T-helper 2 cell (primary cell): ENCODE measurements at places on chromosomes 4 and X.
A peak's percentile ranks its signal among the peaks of the same experiment; 100 is the strongest.

- no peak for DNase-seq
Observed at GRCh38 chrX:78595901-78596502, 63.1 kb downstream of the RTL3 start.

DNA sequence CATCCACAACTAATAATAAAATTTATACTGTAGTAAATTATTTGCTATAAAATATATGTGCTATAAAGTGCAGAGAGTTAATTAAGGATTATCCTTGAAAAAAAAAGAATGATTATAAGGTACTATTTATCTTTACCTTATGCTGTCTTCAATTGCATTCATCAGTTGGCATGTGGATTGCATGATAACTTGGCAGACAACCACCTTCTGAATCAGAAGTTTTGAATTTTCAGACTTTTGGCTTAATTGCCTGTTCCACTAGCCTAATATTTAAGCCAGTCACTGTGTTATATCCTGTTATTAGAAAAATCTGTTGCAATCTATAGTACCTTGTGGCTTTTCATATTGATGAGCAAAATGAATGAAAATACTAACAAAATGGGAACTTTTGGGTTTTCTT, 1040.3 kb upstream of the PCDH10 start:
- no peak for DNase-seq

DNA sequence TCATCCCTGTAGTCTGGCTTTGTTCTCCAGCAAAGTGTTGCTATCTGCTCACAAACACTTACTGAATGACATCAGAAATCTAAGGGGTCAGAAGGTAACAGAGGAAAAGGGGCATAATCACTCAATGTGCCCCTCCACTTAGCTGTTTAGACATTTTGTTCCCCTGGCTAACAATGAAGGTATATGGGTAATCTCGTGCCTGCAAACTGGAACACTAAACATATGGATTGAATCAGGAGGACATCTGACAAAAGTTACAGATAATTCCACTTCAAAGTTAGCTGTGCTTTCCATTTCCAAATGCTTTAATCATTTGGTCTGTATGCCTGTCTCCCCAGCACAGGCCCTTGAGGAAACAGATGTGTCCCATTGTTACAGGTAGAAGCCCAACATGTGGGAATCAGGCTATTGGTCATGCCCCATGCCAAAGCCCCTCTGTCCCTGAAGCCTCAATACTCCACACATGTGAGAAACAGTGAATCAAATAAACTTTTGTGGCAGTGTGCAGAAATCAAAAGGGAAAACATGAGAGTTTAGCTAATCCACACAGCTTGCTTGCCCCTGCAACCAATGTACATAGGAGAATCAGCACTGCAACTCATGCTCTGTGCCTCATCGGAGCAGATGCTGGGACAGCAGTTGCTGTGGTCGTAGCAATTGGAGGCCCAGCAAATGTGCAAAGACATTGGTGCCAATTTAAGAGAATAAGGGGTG, 111.7 kb downstream of the RNF150 start:
- DNase-seq: no peak

DNA sequence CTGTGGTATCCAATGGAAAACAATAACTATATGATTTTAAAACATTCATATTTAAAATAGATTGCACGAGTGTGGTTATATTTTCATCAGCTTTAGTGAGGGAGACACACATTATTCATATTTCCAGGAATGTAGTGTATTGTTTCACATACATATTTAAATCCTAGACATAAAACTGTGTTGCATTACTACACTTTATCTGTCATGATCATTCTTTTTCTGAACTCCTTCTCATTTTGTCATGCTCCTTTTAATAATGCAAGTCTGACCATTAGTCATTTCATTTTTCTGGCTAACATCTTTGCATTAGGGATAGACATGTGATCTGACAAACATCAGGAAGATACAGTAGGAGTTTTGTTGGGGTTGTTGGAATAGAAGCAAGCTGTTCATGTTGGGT, 1382.7 kb downstream of the PCDH7 start:
- no peak for DNase-seq

- no peak for DNase-seq
Observed at GRCh38 chr4:166324321-166324720, 451.3 kb downstream of the TLL1 start.

- DNase-seq: no peak
Observed at GRCh38 chr4:62930884-62931283, 1478.4 kb downstream of the TECRL start.

GRCh38 chr4:128596853-128597252, 212.6 kb upstream of the JADE1 start:
- DNase-seq: no peak

DNA sequence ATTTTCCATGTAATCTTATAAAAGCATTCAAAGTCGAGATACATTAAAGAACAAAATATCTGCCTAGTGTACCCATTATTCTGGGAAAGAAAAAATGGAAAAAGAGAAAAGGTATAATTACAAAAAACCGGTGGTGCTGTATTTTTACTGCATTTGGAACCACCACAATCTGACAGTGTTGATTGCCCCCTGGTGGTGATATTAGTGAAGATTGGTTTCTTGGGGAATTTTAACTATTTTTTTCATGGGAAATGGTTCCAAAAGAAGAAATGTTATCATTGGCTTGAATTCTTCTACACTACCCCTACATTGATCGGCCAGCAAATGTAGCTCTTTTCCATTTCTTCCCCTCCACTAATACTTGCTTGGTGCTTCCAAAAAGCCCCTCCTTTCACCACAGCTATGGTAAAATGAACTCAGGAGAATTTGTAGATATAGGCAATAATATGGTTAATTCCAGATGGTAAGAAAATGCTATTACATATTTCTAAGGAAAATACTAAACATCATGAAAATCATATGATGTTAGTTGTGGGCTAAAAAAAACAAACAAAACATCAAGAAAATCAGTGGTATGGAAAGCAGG, 50.0 kb downstream of the COX18 start:
- DNase-seq: peak; percentile 17

- DNase-seq: no peak
Observed at GRCh38 chr4:75344915-75345314, 169.3 kb downstream of the RCHY1 start.

GRCh38 chr4:173205656-173206055, 37.0 kb downstream of the GALNT7 start:
- no peak for DNase-seq

DNA sequence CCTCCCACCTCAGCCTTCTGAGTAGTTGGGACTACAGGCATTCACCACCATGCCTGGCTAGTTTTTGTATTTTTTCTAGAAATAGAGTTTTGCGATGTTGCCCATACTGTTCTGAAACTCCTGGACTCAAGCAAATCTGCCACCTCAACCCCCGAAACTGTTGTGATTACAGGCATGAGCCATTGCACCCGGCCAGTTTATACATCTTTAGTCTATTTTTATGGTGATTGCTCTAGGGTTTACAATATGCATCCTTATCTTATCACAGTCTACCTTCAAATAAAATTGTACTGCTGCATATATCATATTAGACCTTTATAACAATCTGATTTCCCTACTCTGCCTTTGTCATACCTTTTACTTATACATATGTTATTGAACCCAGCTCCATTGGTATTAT, 56.9 kb downstream of the SOWAHB start:
- DNase-seq: no peak

DNA sequence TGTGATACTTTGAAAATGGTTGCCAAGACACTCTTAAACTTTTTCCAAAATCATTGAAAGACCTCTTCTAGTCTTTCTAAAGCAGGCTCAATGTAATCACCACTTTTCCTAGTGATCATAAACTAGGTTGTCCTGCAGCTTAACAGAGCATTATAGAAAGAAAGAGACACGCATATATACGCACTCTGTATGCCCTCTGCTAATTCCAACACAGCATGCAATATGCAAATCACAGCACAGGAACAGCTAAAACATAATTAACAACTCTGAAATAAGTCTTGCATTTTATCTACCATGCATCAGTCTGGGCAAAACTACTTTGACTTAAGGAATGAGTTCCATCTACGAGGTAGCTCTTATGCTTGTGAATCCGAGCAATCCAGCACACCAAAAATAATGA, 94.6 kb downstream of the COL25A1 start:
- DNase-seq: no peak

DNA sequence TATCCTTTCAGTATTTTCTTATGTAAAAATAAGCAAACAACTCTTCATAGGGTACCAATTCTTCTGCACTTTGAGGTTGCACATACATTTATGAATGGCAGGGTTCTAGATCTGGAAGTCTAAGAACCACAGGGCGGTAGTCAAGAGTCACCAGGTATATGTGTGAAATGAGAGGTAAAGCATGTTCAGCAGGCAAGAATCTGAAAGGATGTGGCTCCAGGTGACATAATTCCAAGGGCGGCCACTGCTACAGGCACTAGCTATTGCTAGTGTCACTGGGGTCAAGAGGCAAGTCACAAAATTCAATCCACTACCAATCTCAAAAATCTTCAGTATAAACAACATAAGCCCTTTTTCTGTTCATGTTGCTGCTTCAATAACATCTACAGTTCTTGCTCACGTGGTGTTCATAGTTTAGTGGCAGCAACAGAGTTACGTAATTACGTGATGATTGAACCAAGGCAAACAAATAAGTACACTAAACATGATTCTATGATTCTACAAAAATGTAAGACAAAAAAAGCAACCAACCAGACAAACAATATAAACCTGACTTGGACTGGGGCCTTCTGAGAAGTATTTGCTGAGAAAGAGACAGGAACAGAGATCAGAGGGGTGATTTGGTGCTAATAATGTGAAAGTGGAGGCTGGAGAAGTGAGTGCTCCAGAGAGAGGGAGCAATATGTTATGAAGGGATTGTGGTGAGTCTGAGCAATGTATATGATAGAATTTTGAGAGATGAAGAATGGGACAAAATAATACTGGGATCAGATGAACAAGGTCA, 101.7 kb downstream of the NAA11 start:
- no peak for DNase-seq

DNA sequence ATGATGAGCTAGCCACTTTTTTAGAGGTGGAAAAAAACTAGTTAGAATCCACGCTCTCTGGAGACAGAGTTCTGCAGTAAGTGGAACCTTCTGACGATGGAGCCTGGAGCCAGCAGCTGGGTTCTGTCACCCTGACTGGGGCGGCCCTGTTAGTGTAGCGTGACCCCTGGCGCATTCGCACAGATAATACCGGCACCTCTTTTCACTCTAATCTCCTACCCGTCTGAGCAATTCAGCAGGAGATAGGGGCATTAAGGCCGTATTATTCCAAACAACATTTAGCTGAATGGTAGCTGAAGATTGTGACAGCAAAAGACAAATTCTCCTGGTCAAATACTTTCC, 292.6 kb downstream of the FBXO8 start:
- no peak for DNase-seq

- no peak for DNase-seq
Observed at GRCh38 chrX:19670854-19671620, 155.7 kb upstream of the MAP3K15 start.
